ENCODE measurements at places on chromosomes 7 and 10.

- DNase-seq = no peak
Measured at GRCh38 chr7:16563281-16564022, 36.8 kb downstream of the LRRC72 start.

DNA sequence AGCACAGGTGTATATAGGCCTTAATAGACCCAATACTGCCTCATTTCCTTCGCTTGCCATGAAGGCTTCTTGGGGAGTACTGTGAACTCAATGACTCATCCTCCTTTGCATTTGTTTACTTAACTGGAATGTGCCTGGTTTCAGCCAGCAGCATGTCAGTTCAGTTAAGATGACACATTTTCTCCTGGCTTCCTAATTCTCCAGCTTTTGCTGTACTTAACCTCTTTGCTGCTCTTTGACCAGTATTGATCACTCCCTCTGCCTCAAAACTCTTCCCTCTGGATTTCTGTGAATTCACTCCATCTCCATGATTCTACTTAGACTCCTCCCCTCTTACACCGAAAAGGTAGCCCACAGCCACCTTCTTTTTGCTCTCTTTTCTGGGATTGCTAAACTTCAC is 135.7 kb downstream of the MAGI2 start:
- DNase-seq = no peak

- peak; percentile 76 for DNase-seq
Measured at GRCh38 chr7:121329191-121330052, 622 bp downstream of the WNT16 start.

DNA sequence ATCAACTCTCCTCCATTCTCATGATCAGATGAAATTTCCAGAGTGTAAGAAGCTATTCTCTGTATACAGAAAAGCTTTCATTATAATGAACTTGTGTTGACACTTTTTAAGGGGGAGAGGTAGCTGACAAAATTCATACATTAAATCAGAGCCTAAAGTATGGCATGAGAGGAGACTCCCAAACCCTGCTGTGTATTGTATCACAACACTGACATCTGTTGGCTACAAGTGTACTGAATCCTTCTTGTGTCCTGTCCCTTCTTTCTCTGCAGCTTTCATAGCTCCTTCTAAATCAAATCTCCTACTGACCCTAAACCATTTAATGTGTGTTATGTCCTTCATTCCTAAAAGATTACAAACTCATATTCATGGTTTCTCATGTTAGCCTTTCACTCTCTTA is 70.9 kb downstream of the GCC1 start:
- DNase-seq = peak; percentile 67

DNA sequence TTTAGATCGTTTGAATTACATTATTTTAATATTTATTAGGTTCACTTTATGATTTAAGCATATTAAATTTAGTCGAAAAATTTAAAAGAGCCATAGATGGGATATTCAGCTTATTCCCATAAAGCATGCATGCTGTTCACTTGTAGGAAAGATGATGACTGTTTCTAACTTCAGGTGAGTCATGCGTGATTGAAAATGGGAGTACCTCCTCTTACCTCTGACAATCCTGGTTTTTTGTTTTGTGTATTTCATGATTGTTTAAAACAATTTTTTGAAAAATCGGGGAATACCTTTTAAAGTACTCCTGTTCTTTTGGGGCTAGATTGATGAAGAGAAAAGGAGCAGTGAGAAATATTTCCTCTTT is 1.4 kb downstream of the TNKS2 start:
- no peak for DNase-seq

DNA sequence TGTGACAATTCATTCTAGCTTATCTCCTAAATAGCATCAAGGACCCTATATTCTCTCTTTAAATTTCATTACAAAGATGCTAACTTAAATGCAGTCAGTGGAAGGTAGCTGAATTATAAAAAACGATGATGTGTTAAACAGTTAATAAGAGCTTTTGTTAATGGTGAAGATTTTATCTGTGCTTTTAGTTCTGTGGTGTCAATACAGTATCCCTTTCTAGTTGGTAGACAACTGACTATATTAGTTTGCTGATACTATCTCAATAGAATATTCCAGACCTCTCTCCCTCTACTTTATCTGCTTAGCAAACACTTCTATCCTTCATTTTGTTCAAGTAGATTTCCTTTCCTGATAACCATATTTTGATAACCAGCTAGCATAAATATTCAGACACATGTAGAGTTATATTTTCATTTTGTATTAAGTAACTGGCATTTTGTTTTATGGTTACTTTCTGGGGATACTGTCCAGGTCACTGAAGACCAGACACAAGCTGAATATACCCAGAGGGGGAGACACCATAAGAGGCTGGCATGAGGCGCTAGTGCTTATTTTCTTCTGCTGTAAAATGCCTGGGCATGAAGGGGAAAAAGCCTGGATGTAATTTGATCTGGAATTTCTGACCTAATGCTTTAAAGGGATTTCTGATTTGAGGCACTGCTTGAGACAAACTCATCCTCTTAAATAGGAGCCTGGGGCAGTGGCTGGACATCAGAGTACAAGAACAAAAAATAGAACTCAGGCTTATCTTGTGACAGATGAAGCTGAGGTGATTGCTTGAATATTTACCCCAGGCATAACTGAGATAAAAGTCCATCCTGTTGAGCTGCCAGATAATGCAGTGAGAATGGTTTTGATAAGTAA is 197.5 kb downstream of the MALRD1 start:
- DNase-seq = no peak

- peak; percentile 47 for DNase-seq
Measured at GRCh38 chr7:95867309-95867708, 95.0 kb downstream of the DYNC1I1 start.

DNA sequence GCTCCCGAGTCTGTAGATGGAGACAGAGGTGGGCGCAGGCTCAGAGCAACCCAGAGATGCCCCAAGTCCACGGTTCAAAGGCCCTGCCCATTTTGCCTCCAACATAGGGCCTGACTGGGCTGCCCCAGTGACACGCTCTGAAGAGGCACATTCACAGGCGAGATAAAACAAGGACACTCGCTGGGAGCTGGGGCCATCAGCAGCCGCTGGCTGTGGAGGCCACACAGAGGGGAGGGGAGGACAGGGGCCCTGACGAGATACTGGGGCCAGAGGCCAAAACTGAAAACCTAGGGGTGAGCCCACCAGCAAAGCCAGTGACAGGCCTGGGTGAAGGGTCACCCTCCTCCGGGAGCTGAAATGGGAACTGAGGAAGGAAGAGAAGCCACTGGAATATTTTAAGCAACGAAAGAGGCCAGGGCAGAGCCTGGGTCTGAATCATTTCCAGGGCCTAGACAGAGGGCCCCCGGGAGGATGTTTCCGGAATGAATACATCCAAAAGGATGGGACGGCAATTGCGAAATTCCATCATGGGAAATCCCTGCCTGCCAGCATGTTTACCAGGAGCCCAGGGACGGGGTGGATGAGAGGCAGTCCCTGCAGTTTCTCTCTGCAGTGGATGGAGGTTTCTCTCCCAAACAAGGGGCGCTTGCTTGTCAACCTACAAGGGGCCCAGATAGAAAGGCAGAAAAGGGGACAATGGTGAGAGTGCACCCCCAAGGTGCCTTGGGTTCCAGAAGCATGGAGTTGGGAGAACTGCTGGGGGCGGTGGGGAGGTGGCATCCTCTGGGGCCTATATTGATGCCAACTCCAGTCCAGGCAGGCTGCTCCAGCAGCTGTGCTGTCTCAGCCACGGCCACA is 29.0 kb upstream of the HSPA12A start:
- DNase-seq = no peak

- DNase-seq = no peak
Measured at GRCh38 chr7:79933144-79933543, 201.5 kb upstream of the GNAI1 start.

DNA sequence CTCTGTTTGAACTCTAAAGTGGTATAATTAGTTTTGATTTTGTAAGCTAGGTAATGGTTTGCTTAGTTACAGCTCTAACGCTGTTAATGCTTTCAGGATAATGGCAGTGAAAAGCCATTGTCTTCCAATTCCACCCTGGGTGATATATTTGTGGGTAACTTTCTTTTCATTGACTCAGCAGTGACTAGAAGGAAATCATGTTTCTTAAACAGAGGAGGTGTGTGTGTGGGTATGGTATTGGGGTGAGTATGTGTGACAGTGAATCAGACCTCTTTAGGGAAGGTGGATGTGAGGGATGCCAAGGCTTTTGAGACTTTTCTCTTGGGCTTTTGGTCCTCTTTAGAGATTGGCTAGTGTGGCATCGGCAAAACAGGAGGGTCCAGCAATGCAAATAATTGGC is 13.6 kb downstream of the ENTPD7 start:
- DNase-seq = no peak

DNA sequence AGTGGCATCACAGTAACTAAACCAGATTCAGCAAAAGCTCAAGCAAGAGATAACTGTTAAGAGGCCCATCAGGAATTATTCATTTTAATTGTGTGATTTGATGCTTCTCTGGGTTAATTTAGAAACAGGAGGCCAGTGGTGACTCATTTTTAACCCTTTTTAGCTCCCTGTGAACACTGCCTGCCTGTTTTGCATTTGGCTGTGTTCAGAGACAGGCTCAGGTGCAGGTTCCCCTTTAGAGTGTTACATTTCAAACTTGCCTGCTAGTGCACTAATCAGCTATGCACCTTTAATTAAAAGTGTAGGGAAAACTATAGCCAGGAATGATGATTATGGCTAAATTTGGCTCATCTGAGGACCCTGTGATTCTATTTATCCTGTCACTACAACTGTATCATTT is 6.5 kb downstream of the STAMBPL1 start:
- no peak for DNase-seq

- DNase-seq = no peak
Measured at GRCh38 chr7:125383324-125383723, 453.7 kb upstream of the POT1 start.

GRCh38 chr10:5285186-5285585 is 79.6 kb upstream of the UCN3 start:
- DNase-seq = no peak

DNA sequence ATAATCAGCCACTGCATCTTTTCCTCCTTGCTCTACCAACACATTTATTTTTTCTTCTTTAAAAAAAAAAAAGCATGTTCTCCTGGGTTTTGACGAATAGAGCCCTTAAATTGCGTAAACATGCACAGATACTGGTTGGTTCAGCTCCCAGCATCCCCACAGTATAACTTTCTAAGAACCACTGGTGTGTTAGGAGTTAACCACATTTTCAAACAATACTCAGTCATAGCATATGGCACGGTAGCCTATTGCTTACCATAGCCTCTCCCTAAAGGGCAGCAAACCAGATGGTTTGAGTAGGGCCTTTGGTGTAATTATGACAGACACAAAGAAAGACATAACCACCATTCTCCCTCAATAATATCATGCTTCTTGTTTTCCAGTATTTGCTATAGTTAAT is 145.0 kb downstream of the LRRC4 start:
- DNase-seq = no peak

DNA sequence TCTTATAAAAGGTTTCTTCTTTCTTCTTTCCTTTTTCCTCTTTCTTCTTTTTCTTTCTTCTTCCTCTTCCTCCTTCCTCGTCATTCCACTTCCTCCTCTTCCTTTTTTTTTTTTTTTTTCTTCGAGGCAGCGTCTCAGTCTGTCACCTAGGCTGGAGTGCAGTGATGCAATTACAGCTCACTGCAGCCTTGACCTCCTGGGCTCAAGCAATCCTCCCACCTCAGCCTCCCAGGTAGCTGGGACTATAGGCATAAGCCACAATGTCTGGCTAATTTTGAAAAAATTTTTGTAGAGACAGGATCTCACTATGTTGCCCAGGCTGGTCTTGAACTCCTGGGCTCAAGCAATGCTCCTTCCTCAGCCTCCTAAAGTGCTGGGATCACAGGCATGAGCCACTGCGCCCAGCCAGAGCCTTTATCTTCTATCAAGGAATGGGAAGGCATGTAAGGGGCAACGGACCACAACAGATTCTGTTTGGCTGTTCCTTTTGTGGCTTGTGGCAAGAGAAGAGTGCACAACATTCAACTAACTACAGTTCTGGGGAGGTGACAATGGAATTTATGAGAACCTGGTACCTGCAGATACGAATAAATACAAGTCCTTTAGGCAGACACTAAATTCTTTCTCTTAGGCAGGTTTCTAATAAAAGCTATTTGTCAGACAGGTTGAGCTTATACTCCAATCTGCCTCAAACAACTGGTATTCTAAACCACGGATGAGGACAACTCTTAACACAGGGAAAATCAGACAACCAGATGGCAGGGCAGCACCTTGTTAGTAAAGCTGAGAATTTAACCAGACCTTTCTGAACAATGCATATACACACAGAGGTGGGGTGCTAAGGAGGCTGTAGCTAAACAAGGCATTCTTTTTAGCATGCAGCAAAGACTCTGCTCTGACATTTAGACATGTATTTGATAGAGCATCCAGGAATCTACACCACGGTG is 100.3 kb downstream of the DOCK4 start:
- DNase-seq = no peak

- DNase-seq = no peak
Measured at GRCh38 chr10:124462348-124462695, 699 bp downstream of the LHPP start.

DNA sequence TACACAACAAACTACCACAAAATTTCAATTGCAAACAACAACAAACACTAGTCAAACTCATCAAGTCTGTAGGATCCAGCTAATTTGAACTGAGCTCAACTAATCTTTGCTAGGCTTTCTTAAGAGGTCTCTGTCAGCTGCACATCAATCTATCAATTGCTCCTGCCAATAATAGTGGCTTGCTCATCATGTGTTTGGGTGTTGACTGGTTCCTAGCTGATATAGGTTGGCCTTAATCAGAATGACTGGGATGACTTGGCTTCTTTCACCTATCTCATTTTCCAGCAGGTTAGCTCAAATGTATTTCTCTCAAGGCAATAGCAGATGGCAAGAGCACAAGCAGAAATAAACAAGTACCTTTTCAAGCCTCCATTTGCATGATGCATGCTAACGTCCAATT is 370.3 kb upstream of the NFE2L3 start:
- no peak for DNase-seq

GRCh38 chr7:99123571-99124033 is 20.3 kb downstream of the SMURF1 start:
- no peak for DNase-seq

- no peak for DNase-seq
Measured at GRCh38 chr10:34183016-34183796, 631.9 kb downstream of the PARD3 start.

- DNase-seq = no peak
Measured at GRCh38 chr7:101820703-101821102, 3.3 kb downstream of the CUX1 start.

Data from NCI-H1105 treated with DMSO at 0.1 percent for 48 hours (cell line).